GM12865 (cell line): ENCODE measurements at places on chromosomes 12 and 14.

DNA sequence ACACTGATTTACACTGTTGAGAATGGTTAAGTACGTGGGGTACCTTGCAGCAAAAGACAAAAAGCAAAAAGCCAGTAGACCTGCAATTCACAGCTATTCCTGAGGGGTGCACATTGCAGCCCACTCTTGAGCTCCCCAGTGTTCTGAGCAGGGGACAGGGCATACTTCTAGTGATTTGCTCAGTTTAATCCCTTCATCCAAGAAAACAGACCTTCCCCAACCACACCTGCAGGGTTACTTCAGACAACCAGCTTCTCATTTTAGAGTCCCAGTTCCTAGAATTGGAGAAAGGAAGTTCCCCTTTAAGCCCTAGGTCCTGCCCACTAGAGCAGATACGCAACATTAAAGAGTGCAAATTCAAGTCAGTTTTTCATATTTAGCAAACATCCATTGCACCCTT, 3.6 kb upstream of the WSB2 start:
- peak; percentile 50 for DNase-seq

GRCh38 chr12:14322403-14322802, 43.1 kb upstream of the ATF7IP start:
- DNase-seq, result no peak

GRCh38 chr14:64450255-64450654, 15.0 kb upstream of the AKAP5 start:
- DNase-seq, result no peak

DNA sequence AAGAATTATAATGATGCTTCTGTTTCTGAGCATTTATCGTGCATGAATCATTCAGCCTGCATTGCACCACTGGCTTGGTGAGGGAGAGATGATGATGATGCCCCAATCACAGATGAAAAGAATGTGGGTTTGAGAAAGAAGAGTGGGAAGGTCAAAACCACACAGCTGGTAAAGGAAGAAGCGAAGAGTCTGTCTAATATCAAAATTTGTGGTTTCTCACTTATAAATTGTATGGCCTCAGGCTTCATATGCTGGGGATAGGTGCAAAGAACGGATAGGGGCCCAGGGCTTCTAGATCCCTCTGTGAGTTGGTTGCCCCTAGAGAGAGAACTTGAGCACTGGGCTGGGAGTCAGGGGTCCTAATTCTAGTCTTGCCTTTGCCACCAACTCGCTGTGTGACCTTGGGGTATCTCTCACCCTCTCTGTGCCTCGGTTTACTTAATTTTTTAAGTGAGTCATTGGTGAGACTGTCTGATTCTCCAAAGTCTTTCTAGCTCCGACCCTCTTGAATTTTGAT, 2.2 kb downstream of the OASL start:
- DNase-seq, result no peak

GRCh38 chr14:74634964-74635363, 22.9 kb upstream of the LTBP2 start:
- no peak for DNase-seq

GRCh38 chr14:79638672-79639266, 572.5 kb downstream of the DIO2 start:
- no peak for DNase-seq

DNA sequence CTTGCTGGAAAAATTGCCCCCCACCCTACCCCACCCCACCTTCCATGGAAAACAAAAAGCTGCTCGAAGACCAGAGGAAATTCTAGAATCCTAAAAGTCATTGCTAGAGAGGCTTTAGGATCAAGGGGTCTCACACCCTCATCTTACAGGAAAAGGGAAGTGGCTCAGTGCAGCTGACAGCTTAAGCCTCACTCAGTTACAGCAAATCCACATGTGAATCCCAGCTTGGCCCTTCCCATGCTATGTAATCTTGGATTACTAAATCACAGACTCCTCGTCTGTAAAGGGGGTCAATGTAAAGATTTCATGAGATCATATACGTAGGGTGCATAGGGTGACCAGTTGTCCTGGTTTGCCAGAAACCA, 25.9 kb downstream of the CMKLR1 start:
- DNase-seq, result no peak

- DNase-seq, result no peak
These were observed 7.0 kb downstream of the APOLD1 start for GRCh38 chr12:12792421-12792820.

- DNase-seq, result peak; percentile 46
These were observed 13.2 kb upstream of the TSPAN11 start for GRCh38 chr12:30913323-30913722.

DNA sequence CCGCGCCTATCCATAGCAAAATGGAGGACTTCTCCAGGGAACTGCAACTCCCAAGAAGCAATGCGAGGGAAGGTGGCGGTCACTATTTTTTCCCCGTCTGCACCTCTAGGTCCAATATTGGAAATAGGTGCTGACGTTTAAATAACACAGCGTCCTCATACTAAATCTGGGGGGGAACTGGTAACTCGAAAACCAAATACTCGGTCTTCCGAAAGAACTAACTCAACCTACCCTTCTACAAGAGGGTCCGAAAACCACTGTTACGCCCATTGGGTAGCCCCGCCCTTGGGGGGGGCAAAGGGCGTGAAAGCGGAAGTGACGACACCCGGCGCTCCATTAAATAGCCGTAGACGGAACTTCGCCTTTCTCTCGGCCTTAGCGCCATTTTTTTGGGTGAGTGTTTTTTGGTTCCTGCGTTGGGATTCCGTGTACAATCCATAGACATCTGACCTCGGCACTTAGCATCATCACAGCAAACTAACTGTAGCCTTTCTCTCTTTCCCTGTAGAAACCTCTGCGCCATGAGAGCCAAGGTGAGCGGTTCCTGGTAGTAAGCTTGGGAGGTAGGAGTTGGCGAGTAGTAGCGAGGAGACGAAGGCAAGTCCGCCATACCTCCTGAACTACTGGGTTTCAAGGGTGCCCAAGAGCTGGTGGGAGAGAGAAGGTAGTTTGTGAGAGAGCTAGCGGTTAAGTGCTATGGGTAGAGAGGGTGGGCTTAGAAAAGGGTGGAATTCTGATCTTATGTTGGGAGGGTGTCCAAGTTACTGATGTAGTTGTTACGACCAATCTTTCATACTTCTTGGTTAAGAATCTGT, at the start of gene RPL41:
RPL41 (plus strand) TSS at position 367 of the 815 bp plus-strand sequence.
- DNase-seq, result peak; percentile 96

GRCh38 chr12:50626026-50626425, 121.2 kb downstream of the DIP2B start:
- DNase-seq, result no peak

- no peak for DNase-seq
These were observed 58.9 kb upstream of the KITLG start for GRCh38 chr12:88638966-88639760.

- DNase-seq, result peak; percentile 34
These were observed 165.5 kb downstream of the KIF21A start for GRCh38 chr12:39277416-39277815.

DNA sequence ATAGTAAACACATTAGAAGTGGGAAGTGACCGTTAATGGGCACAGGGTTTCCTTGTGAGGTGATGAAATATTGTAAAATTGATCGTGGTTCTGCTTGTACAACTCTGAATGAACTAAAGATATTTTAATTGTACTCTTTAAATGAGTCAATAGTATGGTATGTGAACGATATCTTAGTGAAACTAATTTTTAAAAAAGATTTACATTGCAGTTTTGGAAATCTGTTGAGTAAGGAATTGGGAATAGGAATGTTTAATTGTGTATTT, 1.7 kb downstream of the ZNF410 start:
- DNase-seq, result no peak

- no peak for DNase-seq
These were observed 32.8 kb downstream of the TSHR start for GRCh38 chr14:80988192-80988591.

- DNase-seq, result no peak
These were observed 46.5 kb downstream of the CAND1 start for GRCh38 chr12:67315661-67316060.

GRCh38 chr12:8734873-8735381, 37.1 kb downstream of the RIMKLB start:
- no peak for DNase-seq

GRCh38 chr14:51603495-51603894, 48.2 kb upstream of the FRMD6 start:
- no peak for DNase-seq

DNA sequence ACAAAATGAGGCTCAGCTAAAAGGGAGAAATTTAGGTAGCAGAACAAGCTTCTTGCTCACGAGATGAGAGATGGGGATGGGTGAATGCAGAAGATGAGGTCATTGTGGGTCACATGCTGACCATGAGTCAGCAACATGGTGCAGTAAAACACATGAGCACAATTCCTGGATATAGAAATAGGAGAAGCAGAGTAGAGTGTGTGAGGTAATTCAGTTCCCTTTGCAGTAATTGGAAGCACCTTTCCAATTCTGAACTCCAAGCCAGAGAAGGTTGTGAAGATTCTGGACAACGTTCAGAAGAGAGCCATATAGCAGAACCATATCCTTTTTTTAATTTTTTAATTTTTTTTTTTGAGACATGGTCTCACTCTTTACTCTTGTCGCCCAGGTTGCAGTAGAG, 62.0 kb upstream of the LMNTD1 start:
- no peak for DNase-seq

- DNase-seq, result no peak
These were observed 220.6 kb downstream of the GXYLT1 start for GRCh38 chr12:41924111-41924510.

GRCh38 chr14:99664058-99664936, 19.4 kb downstream of the HHIPL1 start:
- no peak for DNase-seq

DNA sequence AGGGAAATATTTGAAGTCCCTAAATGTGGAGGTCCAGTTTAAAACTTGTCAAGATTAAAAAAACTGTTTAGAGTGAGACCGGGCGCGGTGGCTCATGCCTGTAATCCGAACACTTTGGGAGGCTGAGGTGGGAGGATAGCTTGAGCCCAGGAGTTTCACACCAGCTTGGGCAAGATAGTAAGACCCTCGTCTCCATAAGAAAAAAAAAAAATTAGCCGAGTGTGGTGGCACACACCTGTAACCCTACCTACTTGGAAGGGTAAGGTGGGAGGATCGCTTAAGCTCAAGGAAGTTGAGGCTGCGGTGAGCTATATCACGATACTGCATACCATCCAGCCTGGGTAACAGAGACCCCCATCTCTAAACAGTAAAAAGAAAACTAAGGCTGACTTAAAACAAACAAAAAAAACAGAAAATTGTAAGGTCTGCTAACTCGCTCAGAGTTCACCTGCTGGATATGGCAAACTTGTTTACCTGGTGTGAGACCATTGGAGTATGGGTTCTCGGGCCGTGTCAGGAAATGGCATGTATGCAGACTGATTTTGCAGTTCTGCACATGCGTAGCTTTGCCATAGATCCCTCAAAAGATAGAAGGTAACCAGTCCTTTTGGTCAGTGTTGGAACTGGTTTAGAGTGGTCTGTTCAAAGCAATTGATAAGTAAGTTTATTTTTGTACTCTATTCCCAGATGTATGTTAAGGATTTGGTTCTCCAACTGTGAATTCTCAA, 2.1 kb downstream of the RNF10 start:
- DNase-seq, result peak; percentile 54

DNA sequence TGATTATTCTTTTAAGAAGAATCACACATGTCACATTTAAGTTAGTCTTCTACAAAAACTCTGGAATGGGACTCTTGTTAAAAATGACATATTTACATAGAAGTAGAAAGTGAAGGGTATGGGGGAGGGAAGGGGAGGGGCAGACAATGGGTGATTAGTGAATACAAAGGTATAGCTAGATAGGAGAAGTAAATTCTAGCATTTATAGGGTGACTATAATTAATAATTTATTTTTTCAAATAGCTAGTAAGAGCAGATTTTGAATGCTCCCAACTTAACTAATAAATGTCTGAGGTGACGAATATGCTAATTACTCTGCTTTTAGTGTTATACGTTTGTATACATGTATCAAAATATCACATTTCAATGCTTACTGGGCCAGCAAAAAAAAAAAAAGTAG, 59.4 kb downstream of the BLTP3B start:
- no peak for DNase-seq

GRCh38 chr14:89088530-89088929, 264.1 kb downstream of the TTC8 start:
- no peak for DNase-seq

GRCh38 chr12:124321556-124322270, 26.8 kb downstream of the RFLNA start:
- DNase-seq, result no peak

- no peak for DNase-seq
These were observed 9.2 kb upstream of the NOS1 start for GRCh38 chr12:117370588-117370987.

GRCh38 chr14:92702441-92702918, 45.9 kb downstream of the LGMN start:
- DNase-seq, result peak; percentile 76

DNA sequence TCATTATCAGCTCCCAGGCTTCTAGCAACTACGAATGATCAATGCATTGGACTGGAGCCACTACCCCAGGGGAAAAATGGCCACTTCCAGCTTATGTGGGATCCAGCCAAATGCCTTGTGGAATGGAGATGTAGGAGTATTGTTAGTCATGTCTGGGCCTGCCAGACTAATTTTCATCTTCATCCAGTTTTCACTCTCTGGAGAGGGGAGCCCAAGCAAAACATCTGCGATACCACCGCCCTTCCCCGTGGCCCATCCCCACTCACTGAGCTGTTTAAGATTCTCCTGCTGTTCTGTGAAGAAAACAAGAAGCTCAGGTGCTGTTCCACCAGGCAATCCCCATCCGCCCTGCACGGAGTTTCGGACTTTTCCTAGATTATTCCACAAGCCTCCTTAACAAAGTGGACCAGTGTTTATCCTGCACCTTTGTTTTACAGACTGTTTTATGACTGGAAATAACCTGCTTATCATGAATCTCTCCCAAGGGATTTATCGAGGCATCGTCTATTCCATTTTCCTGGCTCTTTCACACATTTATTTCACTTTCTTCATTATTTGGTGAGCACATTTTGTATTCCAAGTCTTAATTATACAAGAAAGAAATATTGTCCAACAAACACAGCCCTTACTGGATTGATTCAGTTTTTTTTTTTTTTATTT, 35.5 kb upstream of the MAX start:
- no peak for DNase-seq

GRCh38 chr14:92253381-92253894, 69.5 kb upstream of the SLC24A4 start:
- DNase-seq, result no peak

GRCh38 chr12:74105434-74105833, 432.2 kb upstream of the ATXN7L3B start:
- no peak for DNase-seq

DNA sequence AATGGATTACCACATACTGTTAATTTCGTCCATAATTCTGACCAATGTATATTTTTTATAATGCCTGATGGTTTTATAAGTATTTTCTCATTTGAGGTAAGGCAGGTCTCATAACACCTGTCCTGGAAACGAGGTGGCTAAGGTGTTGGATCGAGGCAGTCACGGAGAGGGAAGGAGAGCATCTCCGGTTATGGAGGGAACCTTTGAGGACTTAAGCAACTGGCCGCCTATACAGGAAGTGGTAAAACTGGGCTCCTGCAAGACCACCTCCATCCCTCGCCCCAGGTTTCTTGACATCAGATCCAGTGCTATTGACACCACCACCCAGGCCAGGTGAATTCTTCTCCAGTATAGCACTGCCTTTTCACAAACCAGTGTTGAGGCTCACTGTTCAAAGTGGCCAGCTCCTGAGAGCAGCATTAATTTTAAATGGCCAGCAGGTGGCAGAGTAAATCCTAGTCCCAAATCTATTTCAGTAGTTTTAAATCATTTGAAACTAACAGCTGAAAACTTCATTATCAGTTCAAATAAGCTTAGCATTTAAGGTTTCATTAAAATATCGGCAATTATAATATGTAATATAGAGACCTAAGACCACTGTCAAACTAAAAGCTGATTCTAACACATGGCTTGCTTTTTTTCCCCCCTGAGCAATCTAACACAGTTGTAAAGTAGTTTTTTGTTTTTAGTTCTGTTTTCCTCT, 100.8 kb downstream of the PPM1A start:
- DNase-seq, result peak; percentile 68

GRCh38 chr12:92331383-92331782, 185.7 kb upstream of the BTG1 start:
- DNase-seq, result no peak
